ENCODE measurements at places on chromosomes 4 and X.

DNA sequence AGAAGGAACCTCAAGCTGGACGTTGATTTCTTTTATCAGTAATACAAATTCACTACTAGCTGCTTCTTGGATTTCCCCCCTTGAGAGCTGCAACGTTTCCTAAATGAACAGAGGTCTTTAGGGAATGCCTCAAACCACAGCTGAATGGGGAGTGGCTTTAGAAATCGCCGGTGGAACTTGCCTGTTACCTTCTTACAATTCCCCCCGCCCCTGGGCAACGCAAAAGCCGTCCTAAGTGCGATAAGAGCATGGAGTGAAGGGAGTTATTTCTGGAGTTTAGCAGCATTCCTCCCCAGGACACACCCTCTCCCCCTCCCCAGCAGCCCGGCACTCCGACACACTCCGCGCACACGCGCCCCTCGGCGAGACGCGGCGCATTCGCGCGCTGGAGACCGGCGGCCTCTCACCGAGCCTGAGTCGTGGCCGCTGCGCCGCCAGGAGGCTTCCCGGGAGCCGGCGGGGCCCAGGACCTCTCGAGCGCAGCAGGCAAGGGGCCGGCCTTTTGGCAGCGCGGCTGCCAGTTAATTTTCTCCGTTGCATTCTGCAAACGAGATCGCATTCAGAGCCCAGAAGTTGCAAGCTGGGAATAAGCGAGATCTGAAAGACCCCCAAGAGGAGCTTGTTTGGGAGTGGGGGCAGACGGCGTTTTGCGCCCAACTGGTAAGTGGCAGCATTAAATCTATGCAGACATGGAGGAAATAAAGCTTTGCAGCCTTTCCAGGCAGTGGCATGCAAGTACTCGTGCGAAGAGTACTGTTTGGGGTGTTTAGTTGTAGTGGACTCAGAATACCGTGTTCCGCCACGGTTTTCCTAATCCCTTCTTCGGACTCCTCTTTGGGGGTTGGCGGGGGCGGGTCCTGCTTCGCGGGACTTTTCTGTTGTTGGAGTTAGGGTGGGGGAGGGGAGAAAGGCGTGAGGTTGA is 134.7 kb downstream of the PALLD start:
- DNase-seq: no peak

DNA sequence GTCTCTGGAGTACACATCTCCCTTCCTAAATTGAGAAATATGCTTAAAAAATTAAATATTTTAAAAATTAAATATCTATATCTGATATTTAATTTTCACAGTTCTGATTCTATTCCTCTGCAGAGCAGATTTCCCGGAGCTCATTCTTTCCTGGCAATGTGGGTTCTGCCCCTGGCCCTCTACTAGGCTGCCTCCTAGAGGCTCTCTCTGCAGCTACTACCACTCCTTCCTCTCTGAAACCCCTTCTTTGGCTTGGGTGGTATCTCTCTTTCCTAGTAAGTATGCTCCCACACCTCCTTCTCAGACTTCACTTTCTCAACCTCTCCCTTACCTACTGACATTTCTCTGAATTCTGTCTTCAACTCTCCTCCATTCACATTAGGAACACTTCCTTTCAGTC is 45.3 kb downstream of the RPGR start:
- no peak for DNase-seq

DNA sequence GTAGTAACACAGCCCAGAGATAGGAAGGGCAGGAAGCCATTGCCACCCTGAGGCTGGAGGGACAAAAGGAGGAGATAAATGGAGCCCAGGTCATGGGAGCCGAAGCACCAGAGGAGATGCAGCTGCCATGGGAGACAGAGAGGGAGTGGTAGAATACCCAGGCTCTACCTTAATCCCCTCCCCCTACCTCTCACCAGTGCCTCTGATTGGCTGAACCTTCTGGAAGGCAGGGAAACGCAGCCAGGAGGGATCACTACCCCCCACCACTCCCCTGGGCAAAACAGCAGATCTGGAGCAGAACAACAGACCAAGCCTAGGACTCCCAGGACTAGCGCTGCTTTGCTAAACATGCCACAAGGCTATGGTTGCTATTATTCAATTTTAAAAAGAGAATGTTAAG is 114.2 kb downstream of the ZNF827 start:
- DNase-seq: no peak

GRCh38 chr4:109183931-109184490 is 118.4 kb downstream of the COL25A1 start:
- no peak for DNase-seq

GRCh38 chrX:1463581-1463980 is 10.9 kb upstream of the ASMTL start:
- no peak for DNase-seq

DNA sequence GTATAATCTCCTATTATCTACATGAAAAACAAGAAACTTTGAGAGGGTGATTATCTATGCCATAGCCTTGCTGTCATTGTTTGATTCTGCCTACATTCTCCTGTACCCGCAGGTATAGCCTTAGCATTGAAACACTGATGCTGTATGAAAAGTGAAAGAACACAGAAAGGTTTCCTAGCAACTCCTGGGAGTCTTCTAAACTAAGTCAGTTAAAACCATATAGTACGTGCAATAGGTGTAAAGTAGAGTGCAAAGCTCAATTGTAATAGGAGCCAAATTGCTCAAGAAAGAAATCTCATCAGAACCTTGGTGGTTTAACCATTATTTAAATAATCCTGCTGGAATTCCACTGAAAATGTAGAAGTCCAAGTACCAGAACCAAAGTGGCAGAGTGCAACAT is 489.7 kb downstream of the PCDH10 start:
- no peak for DNase-seq

- no peak for DNase-seq
These were observed 405.8 kb upstream of the HTR2C start for GRCh38 chrX:114178126-114178525.

DNA sequence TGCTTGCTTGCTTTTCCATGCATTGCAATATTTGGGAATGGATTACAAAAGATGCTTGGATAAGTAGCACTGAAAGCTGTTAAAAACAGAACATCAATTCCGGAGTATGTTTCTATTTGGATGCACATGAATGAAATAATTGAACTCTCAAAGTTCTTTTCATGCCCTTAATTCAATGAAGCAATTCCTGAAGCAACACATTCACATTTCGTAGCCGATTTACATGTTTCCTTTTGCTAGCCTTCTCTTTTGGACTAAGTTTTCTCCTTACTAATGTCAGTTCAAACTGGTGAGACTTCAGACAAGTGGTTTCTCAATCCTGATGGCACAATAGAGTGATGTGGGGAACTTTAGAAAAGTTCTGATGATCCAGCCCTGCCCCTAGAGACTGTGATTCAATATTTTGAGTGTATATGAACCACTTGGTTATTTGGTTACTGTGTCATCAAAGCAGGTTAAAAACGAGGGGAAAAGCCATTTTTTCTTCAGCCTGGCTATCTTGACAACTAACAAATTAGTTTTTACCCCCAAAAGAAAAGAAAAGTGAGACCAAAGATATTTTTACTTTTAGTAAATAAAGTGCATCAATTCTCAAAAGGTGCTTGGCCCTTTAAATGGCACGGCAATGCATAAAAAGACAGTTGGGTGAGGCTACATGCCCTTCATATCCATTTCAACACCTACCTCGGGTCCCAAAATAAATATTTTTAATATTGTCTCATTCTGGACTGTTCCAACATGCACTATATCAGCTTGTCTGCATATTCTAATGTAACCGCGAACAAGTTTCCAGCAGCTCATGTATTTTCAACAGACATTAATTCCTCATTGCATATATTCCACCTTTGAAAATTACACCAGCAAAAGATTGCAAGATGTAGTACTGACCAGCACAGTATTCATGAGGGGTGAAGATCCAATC is 90.1 kb upstream of the RPL34 start:
- DNase-seq: no peak

DNA sequence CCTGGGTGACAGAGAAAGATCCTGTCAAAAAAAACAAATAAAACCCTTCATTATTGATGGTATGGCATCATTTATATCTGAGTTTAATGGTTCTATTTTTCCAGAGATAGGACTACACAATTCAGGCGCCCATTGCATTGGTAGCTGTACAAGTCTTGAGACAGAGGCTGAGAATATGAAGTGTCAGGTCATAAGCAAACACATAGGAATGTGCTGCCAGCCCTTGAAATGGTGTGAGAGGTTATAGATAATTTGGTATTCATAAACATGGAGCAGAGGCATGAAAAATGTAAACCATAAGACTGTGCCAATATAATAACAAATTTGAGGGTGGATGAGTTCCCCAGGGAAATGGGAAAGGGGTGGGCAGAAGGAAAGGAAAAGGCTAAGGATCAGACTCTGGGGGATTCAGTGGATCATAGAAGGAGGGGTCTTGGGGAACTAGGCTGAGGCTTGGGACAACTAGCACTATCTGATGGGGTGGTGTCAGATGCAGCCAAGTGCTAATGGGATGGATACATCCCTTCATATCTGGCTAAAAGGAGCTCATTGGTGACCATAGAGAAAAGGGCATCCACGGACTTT is 50.8 kb downstream of the MAOA start:
- DNase-seq: no peak

DNA sequence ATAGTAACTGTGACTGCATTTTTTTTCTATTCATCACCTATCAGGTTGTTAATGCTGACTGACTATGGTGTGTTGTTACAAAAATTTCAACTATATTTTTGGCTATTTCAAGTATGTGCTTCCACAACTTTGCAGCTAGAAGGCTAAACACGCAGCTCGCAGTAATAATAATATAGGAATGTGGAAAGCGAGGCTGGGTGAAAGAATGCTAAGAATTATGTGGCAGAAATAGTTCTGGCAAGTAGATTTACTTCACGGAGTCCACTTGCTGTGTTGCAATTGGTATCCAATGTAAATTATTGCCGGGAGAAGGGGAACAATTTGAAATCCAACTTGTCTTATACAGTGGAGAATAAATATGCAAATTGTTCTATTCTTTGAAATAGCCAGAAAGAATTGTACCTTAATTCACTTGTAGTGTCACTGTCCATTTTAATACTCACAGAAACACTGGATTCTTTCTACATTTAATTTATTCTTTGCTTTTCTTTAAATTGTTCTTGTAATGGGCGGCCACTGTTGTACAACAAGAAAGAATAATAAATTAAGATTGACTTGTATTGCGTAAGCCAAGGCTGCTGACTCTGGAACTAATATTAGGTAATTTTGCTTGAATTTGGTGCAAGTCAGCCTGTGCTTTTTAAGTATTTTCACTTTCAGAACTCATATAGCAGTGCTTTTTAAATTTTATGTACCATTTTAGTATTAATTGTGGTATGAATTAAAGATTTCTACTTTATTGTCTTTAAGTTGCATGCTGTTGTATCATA is 154.9 kb downstream of the FRMPD4 start:
- DNase-seq: no peak

DNA sequence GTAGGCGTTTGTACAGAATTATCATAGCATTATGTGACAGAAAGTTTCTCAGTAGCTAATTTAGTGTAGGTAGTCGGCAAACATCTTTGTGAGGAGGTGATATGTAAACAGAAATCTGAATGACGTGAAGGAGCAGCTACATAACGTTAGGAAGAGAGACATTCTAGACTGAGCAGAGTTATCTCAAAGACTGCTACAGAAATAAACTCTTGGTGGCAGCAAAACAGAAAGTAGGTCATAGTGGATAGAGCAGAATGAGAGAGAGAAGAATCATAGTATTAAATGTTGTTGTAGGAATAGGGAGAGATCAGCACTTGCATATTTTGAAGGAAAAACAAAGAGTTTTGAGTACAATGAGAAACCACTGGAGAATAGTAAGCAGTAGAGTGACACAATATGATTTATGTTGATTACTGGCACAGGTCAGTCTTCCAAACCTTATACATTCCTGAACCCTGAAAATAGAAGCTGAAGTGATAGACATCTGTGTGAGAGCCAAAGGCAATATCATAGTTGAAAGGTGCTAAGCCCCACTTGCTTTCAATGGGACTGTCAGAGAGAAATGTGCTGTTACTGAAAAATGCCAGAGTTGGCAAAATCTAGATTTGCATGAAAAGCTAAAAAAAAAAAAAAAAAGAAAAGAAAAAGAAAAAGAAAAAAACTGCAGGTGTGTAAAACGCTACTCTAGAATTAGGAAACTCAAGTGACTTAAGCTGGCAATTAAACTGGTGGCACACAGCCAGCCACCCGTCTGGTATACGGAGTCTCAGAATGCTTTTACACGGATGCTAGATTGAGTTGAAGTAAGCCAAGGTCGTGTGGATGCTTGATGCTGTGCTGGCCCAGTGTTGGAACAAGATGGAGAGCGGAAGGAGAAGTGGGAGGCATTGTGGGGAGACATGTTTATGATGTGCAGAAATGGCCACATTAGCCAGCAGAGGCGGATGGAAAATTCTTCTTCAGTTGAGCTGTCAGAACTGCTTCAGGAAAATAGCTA is 750.2 kb upstream of the HS3ST1 start:
- DNase-seq: no peak

DNA sequence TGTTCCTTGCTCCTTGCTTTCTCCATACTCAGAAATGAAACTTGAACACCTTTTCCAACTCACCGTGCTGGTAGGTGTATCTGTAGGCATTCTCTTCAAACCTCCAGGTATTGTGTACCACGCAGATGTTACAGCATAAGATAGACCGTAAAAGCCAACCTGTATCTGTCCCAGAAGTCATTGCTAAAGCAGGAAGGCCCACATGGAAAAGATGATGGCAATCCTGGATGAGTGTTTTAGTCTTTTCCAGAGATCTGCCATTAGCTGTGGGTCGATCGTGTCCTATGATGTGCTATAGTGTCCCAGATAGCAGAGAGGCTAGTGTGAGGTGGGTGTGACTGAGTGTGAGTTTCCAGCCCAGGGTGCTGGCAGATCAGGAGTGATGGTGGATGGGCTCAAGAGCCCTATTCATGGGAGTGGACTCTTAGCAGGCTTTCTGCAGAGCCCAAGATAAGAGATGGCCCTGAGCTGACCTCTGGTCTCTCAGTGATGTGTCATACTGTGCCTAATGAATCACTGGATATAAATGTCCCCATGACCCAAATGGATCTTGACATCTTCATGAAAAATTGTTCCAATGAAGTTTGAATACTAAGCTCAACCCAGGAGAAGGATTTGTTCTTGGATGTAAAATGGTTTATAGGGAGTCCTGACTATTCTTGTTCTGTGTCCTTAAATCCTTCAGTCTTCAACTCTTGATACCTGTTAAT is 69.1 kb upstream of the WDR1 start:
- no peak for DNase-seq

GRCh38 chr4:183390374-183390773 is 54.1 kb upstream of the CDKN2AIP start:
- no peak for DNase-seq

GRCh38 chr4:105208561-105208960 is 61.9 kb downstream of the TET2 start:
- no peak for DNase-seq

DNA sequence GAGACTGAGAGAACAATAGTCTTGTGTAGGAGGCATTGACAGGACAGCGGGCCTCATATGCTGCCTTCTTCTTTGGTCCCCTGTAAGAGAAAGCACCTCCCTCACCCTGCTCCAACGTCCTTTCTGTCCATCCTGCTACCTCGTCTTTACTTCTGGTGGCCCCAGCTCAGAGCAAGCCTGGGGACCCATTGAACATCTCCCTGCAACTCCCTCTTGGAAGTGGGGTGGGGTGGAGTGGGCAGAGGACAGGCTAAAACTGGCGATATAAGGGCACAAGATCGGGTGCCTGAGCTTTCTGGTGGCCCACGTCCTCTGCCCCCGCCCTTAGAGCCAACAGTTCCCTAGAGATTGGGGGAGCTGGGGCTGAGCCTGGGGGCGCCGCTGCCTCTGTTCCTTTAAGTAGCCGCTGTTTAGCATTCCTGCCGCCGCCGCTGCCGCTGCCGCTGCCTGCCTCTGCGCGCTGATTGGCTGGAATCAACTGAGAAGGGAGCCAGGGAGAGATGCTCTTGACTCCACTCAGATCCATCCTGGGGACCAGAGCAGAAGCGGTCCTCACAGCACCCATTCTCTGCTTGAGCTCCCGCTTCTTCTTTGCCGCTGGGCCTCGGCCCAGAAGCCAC is at the start of gene DLG3:
TSS of gene DLG3 (plus strand) at position 510 of the 620 bp plus-strand sequence. CDS start 367 bp downstream, outside the sequence.
- peak; percentile 19 for DNase-seq
